ENCODE measurements at places on chromosomes 7 and 10.

- DNase-seq, result no peak
Measured at GRCh38 chr7:16916738-16917137, 35.0 kb upstream of the AGR3 start.

- no peak for DNase-seq
Measured at GRCh38 chr7:75985009-75985517, 9.3 kb downstream of the TMEM120A start.

- DNase-seq, result no peak
Measured at GRCh38 chr10:93921338-93921737, 27.6 kb downstream of the SLC35G1 start.

GRCh38 chr7:36306722-36307121, 82.9 kb upstream of the ANLN start:
- DNase-seq, result no peak

GRCh38 chr7:137816696-137817320, 30.0 kb downstream of the DGKI start:
- DNase-seq, result no peak

GRCh38 chr7:151853896-151854719, 22.8 kb downstream of the PRKAG2 start:
- DNase-seq, result peak; percentile 35

DNA sequence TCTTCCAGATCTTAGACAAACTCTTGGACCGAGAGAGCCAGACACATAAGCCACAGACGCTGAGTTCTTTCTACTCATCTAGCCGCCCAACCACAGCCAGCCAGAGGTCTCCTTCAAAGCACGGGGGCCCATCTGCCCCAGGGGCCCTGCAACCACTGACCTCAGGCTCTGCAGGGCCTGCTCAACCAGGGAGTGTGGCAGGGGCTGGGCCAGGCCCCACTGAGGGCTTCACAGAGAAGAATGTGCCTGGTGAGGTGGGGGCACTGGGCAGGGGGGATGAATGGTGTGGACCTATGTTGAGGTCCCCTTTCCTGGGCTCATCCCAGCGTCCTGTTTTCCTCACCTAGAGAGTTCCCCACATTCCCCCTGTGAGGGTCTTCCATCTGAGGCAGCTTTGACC, 11.4 kb downstream of the ZSWIM8 start:
- DNase-seq, result no peak

- peak; percentile 73 for DNase-seq
Measured at GRCh38 chr10:30542001-30542894, 87.3 kb downstream of the LYZL2 start.

- peak; percentile 87 for DNase-seq
Measured at GRCh38 chr10:124461642-124462347, at the start of gene LHPP. Gene LHPP (plus strand): TSS chr10:124461823. CDS start chr10:124461863, 40 bp downstream.

- DNase-seq, result no peak
Measured at GRCh38 chr10:95229724-95230627, 35.9 kb downstream of the ACSM6 start.

DNA sequence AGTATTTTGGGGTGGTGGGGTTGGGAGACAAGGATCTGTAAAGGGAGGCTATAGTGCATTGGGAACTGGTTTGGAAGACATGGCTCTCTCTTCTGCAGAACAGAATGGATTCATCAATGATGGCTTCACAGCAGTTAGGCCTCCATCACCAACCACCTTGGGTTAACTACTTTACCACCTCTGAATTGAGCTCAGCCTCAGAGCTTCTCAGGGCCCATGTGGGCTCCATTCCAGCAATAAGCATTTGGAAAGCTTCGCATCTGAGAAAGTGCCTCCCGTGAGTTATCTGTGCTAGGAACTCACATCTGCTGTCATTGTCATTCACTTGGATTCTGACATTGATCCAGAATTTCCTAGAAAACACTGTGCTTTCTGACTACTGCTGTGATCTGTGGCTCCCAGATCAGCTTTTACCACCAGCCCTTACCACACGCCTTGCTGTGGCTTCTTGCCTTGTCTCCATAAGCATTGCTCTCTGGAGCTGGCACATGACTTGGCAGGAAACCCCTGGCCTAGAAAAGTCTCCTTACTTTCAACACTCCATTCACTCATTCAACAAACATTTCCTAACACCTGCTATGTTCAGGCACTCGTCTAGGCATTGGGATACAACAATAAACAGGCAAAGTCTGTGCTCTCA, 70.7 kb upstream of the ADO start:
- no peak for DNase-seq

DNA sequence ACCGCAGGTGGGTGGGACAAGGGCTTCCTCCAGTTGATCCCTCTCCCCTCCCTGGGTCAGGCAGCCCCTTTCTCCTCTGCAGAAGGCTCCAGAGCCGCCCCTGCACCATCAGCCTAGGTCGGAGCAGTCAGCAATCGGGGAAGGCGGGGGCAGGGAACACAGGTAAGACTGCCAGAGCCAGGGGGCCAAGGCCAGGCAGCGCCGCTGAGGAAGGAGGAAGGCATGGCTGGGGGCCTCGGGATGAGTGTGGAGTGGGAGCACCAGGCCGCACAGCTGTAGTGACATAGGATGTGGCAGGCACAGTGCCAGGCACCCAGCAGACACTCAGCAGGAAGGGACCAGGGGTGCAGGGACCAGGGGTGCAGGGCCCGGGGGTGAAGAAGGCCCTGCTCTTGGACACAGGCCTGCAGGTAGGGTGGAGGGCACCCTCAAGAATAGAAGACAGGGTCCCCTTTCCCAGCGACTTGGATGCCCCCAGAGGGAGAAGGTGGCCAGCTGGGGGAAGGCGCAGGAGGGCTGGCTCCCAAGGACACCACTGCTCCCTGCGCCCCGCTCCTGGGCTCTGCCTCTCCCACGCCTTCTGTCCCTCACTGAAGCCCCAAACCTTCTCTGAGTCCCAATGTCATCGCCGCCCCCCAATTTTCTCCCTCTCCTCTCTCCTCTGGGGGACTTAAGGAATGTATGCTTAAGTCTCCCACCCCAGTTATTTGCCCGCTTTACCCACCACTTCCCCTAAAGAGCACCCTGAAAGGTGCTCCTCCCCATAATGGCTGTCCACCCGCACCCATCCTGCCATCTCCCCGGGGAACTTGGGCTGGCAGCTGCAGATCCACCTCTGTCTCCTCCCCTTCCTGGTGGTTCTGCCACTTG, 38.5 kb downstream of the CAMK2B start:
- DNase-seq, result no peak

DNA sequence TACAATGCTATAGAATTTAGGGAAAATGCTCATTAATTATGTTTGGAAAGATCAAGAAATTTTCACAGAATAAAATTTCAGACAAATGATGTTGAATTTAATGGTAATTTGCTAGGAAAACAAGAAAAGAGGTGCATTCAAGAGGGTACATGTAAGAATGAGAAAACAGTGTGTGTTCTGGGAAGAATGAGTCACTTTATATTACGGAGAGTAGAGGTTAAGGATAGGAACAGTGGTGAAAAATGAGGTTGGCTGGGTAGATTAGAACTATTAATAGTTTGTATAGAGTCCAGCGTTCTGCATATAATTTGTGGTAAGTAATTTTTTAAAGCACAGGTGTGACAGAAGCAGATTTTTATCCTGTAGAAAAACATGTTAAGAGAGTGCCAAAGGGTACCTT, 336.7 kb upstream of the MBL2 start:
- no peak for DNase-seq

DNA sequence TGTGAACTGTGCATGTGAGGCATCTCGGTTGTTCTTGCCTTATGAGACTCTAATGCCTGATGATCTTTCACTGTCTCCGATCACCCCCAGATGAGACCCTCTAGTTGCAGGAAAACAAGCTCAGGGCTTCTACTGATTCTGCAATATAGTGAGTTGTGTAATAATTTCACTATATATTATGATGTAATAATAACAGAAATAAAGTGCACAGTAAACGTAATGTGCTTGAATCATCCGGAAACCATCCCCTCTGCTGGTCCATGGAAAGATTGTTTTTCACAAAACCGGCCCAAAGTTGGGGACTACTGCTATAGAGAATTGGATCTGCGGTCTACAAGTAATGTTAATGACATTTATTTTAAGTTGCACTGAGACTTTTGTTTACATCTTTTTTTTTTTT, 126.7 kb downstream of the TPST1 start:
- DNase-seq, result no peak

GRCh38 chr10:131875501-131875900, 25.3 kb upstream of the PPP2R2D start:
- no peak for DNase-seq

DNA sequence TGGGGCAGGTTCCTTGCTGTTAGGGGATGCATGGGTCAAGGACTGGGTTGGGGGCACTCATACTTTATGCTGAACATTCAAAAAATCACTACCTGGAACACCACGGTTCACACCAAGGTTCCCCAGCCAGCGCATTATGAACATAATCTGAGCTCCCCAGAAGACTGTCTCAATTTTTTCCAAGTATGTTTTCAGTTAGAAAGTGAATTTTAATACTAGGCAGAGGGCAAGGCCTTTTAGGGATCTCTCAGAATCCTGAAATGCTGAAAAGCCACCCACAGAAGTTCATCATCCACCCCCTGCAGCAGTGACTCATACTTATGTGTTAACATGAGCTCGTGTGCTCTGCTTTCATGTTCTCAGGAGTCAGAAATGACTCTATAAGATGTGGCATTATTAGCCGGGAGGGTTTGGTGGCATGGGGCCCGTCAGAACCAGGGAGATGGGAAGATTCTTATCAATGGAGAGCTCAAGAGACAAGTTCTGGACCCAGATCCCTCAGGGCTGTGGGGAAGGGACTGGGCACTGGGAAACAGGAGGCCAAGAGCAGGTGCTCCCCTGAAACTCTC, 185.2 kb upstream of the ITGB1 start:
- no peak for DNase-seq

DNA sequence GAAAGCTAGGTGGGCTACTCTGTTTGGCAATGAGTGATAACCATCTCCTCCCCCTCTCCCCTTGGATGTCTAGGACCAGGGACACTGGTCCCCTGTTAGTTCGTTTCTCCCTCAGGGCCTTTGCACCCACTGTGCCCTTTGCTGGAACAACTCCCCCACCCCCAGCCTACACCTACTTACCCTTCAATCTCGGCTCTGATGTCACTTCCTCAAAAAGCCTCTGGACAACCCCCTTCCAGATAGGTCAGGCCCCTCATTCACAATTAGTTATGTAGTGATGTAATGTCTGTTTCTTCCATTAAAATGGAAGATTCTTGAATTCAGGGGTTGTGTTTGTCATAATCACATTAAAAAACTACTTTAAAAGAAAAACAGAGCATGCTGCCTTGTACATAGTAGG, 152.9 kb downstream of the SNX10 start:
- no peak for DNase-seq

Data from HuH-7 (cell line).